ENCODE measurements at places on chromosomes 6 and 20.

GRCh38 chr6:159023893-159024292, 20.9 kb downstream of the TAGAP start:
- no peak for DNase-seq

- DNase-seq = no peak
Measured at GRCh38 chr6:132685009-132685408, 26.0 kb upstream of the TAAR1 start.

DNA sequence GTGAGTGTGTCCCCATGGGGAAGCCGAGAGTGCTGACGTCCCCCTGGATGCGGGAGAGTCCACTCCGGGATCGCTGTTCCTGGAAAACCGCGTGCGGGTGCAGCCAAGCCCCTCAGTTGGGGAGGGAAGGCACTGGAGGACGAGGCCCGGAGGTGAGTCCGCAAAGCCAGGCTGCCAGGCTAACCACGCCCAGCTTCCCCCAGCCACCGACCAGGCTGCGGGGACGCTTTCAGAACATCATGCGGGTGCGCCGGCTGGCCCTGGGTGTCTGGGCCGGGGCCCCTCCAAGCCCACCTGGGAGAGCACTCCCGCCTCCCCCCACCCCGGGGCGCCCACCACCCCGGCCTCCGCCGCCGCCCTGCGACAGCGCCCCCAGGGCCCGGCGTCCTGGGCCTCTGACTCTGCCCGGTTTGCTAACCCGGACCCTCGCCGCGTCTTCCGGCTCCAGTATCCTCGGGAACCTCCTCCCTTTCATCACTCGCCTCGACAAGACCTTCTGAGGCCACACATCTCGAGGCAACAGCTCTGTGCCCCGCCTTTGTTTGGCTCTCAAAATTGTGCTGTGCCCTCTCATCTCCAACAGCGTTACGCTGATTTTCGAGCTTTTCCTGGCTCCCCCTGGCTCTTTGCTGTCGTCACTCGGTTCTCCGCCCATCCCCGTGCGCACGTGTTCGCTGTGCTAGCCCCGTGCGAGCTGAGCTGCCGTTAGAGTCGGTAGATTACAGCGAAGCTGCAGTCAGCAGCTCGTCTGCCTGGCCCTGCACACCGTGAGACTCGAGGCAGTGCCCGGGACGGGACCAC, 47.1 kb upstream of the ENTPD6 start:
- DNase-seq = no peak

- DNase-seq = no peak
Measured at GRCh38 chr20:58503668-58504067, 11.5 kb downstream of the APCDD1L start.

DNA sequence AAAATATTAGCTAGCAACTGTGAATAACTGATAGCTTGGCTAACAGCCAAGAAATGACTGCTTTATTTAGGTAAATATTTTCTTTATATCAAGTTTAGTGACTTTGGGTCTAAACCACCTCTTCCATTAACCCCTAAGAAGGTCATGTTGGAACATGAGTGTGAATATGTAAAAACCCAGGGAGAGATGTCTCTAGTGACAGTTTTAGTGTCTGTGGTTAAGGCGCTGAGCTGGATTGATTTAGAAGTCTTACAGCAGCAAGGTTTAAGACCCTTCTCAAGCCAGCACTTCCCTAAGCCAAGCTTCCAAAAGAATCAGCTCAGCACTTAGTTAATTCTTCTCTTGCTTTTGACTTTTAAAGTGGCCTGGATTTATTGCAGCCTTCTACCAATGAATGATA, 11.4 kb upstream of the SIRT5 start:
- no peak for DNase-seq

- no peak for DNase-seq
Measured at GRCh38 chr20:40268321-40269075, 420.5 kb downstream of the MAFB start.

DNA sequence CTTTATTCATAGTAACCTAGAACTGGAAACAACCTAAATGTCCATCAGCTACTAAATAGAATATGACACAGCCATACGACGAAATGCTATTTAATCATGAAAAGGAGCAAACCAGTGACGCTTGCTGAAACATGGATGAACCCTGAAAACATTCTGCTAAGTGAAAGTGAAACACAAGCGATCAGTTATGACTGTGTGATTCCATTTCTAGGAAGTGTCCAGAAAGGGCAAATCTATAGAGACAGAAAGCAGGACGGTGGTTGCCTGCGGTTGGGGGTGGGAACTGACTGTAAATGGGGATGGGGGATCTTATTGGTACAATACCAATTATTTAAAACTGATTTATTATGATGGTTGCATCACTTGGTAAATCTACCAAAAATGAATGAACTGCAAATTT, 126.8 kb downstream of the IPCEF1 start:
- no peak for DNase-seq

Data from RCC 7860 (cell line).